ENCODE measurements at places on chromosomes 3 and 15.

GRCh38 chr3:160921020-160921635 lies 165.1 kb downstream of the PPM1L start:
- no peak for DNase-seq

- DNase-seq = no peak
Observed at GRCh38 chr3:44375450-44375849, 36.9 kb downstream of the TCAIM start.

GRCh38 chr3:172002512-172003078 lies 36.8 kb upstream of the FNDC3B start:
- no peak for DNase-seq

DNA sequence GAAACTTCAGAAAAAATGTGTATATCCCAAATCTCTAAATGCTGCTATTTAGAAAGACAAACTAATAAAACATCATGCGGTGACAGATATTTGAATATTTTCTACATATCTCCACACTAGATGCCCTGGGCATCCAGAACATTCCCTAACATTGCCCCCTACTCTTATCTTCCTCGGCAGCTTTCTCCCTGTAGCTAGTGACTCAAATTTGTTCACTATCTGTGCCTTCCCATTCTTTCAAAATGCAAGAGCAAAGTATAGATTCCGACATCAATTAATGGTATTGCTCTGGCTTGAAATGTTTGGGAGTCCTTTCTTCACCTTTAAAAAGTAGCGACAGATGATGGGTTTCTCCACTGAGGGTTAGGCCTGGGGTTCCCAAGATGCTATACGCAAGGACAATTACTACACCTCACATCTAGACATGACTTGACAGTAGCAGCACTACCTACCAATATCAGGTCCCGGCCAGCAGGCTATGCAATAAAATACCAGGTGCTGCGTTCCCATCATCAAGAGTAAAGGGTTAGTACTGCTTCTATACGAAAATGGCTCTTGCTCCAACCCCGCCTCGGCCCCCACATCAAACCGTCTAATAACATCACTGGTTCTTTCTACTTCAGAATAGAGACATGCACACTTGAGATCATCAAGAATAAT lies 631 bp downstream of the UBR1 start:
- DNase-seq = peak; percentile 58

DNA sequence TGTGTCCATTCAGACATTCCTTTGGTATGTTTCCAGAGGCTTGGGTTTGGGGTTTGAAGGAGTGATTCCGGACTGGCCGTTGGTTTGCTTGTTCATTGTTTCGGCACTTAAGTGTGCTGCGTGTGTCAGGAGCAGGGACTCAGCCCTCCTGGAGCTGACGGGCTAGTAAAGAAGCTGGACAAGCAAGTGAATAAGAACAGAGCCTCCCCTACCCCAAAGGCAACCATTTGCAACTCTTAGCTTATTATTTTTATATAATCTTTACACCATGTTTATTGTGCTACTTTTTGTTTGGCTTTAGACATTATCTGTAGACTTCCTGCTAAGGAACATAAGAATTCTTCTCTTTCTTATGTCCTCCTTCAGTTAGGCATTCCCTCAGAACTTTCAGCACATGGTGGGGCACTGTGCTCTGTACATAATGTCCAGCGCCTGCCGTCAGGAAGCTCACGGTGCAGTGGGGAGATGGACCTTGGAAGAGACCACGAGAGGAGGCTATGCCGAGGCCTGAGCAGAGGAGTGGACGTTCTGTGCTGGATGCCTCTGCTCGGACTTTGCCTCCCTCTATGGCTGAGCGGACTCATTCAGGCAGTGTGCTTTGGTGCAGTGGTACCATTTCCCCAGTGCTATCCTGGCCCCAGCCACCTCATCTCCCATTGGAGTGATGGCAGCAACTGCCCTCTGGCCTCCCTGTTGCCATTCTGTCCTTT lies 65.4 kb downstream of the EEFSEC start:
- DNase-seq = no peak

DNA sequence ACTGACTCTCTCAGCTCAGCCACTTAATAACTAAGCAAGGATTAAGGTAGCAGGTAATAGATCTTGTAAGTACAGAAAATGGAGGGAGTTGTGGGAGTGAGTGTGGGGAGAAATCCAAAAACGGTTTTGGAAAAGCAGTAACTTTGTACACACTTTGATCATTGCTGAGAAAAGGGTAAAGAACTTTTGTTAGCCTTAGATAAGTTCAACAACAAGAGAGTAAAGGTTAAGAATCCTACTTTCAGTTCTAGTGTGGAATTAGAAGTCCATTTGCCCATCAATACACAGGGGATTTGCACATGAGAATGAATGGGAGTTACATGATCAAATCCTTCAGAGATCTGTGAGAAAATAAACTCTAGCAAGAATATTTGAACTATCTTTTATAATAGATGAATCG lies 528.7 kb downstream of the SOX2 start:
- DNase-seq = no peak

DNA sequence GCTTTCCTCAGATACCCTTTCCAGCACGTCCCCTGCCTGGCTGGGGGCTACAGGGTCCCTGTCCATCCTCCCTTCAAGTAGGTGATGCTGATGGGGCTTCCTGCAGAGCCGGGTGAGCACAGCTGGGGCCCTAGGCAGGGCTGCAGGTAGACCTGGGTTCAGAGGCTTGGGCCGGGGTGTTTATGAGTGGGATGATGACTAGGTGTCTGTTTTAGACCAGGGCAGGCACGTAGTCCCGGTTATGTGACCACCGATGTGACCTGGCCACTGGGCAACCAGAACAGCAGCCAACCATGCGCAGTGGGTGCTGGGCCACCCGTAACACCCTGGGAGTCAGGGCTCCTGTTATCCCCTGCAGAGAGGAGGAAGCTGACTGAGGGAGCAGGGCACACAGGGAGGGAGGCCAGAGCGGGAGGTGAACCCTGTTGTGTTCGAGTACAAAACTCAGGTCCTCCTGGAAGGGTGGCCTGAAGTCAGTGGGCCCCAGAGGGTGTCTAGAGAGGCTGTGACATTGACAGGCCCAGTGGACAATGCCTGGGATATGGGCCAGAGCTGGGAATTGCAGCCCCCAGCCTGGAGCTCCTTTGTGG lies 101.6 kb downstream of the PLXNA1 start:
- DNase-seq = no peak

- DNase-seq = no peak
Observed at GRCh38 chr3:35254917-35255316, 384.4 kb upstream of the ARPP21 start.

- no peak for DNase-seq
Observed at GRCh38 chr15:100769043-100769974, 110.3 kb upstream of the ALDH1A3 start.
